Activated effector memory CD4-positive, alpha-beta T cell treated with anti-CD3 and anti-CD28 coated beads, Interleukin-2, amount 50 U/mL, for 16 hours (primary cell): ENCODE measurements at places on chromosomes 7 and 10.

DNA sequence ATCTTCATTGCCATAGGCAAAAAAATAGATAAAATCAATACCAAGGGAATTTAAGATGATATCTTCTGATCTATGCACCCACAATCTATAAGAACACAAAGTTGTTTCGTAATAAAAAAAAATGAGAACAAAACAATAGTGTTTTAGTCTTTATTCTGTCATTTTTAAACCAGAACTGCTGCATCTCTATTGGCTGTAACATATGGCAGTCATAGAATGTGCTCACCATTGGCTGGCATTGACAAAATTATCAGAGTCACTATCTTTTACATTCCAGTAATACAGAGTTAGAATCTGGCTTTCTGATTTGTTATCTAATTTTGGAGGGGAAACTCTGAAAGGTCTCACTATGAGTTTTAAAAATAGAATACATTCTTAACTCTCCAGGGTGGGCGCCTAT is 138.6 kb upstream of the CCDC6 start:
- no peak for DNase-seq

DNA sequence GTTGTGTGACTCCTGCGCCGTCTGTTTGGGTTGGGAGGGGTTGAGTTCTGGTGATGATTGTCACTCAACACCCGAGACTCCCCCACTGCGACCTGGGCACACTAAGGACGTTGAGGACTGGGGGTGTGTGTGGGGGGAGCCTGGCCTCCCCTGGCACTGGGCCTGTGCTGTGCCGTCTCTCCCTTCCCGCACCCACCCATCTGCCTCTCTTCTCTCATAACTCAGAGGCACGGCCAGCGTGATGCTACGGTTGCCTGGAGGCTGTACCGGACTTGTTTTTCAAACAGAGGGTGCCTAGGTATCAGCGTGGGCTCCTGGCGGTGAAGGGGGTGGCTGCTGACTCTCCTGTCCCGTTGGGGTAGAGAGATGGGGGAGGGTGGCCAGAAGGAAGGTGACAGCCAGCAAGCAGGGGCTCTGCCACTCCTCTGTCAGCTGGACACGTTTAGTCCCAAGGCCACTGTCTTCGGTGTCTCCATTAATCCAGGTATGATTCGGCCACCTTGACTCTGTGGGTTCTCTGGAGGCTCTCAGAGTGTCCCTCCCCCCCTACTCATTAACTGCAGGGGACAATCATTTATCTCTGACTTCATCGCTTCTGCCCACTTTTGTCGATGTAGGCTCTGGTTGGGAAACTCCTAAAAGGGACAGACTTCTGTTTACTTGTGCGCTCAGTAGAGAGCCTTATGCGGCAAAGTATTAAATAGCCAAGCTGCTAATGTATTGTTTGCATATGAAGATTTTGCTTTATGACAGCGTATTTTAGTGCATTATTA is 56.5 kb upstream of the PFKFB3 start:
- no peak for DNase-seq

DNA sequence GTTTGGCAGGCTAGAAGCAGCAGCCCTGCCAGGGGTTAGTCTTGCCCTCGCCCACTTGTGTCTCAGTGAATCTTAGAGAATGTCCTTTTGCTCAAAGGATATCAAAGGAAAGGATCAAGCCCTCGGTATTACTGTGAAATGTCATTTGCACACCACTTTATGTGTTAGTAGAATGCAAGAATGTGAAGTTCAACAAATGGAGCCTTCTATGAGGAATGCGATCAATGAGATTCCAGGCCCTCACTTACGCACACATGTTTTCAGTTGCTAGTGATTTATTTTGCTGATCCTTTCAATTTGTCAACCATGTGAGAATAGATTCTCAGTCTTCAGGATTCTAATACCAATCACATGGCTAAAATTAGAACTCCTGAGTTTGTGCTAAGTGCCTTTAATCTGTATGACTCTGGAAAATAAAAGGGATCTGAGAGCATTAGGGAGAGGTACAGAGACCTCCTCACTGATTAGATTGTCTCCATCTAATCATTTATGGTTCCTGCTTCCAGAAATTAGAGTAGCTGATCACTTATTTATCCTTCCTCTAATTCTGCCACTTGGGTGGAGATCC is 123.0 kb upstream of the SP4 start:
- DNase-seq: no peak

DNA sequence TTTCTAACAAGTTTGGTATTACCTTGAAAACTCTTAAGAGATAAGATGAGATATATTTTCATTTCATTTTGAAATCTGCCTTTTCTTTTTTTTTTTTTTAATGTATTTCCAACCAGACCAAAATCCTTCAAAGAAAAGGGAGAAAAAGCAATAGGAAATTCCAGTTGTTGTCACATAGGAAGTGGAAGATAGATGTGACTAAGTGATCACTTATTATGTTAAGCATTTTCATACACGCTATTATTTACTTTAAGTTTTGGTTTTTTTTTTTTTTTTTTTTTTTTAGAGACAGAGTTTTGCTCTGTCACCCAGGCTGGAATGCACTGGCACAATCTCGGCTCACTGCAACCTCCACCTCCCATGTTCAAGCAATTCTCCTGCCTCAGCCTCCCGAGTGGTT is 197.2 kb upstream of the FRMD4A start:
- no peak for DNase-seq

DNA sequence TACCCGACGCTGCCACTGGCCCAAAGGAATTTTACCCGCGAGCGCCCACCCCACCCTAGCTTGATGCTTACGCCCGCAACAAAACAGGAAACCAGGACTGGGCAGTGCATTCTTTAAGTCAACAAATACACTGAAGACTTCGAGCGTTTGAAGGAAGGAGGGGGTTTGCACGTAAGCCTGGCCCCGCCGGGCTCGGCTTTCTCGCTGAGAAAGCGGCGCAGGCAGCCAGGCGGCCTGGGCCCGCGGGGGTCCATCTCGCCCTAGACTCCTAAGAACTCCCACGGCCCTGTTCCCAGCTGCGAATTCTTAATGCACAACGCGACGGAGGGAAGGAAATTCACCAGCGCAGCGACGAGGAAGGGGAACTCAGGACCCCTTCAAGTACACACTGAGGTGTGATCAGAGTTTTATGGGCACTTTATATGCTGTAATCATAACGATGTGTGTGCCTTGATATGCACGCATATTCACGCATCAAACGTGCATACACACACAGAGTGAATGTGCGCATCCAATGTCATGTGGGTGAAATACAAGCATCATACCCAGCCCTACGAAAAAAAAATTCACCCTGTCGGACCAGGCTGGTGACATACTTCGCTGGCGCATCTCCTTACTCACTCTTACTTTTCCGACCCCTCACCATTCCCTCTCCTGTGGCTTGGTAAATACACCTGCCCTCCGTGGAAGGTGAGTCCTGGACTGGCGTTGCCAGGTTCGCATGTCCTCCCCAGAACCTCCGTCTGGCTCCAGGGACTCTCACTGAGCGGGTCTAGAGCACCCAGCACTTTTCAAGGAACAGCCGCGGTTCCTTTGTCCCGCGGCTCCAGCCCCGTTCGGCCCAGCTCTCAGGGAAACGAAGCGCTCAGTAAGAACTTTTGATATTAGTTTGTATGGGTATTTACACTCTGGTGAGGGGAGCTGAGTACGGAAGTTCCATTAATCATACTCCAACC is 5.7 kb upstream of the HOXA13 start:
- no peak for DNase-seq
